ENCODE measurements at places on chromosomes 11 and 22.

- DNase-seq: no peak
Observed at GRCh38 chr11:11420899-11421285, 67.8 kb upstream of the CSNK2A3 start.

GRCh38 chr11:110230377-110230776 lies 66.0 kb downstream of the RDX start:
- no peak for DNase-seq

- DNase-seq: no peak
Observed at GRCh38 chr11:61256710-61257482, 15.9 kb downstream of the PGA5 start.

DNA sequence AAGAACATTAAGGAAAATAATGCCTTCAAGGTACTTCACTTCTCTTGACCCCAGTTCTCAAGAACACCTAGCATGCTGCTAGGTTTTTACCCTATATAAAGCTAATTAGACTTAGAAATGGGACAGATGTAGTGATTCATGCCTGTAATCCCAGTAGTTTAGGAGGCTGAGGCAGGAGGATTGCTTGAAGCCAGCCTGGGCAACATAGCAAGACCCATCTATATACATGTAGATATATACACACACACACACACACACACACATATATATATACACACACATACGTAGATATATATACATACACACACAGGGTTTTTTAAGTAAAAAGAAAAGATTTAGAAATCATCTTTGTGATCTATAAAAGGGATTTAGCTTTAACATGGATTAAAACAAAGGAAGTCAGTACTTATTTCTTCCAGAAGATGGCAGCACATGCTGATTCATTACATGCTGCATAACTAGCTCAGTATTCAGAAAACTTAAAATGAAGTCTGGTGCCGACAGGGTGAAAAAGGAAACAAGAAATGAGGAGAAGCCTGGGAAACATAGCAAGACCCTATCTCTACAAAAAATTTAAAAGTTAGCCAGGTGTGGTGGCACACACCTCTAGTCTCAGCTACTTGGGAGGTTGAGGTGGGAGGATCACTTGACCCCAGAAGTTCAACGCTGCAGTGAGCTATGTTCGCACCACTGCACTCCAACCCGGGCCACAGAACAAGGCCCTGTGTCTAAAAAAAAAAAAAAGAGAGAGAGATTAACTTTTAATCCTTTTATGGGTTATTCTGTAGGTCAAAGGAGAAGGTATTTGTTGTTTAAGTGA lies 28.5 kb upstream of the RBX1 start:
- peak; percentile 81 for DNase-seq

GRCh38 chr11:121038648-121039409 lies 14.9 kb downstream of the TBCEL start:
- DNase-seq: no peak

DNA sequence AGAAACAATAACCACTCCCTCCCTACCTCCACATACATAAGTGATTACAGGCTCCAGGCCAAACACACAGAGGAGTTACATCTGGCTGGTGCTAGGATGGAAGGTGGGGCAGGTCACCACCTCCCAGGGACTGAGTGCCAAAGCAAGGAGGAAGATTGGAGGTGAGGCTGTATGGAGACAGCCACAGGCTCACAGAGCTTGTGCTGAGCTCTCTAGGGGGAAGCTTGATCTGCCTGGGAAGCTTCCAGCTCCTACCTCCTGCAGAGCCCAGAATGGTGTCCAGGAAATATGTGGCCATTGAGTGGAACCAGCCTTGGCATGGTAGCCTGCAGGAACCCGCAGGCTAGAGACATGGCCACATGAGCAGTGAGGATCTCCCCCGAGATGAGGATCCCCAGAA lies 3.6 kb upstream of the MED15 start:
- DNase-seq: no peak

DNA sequence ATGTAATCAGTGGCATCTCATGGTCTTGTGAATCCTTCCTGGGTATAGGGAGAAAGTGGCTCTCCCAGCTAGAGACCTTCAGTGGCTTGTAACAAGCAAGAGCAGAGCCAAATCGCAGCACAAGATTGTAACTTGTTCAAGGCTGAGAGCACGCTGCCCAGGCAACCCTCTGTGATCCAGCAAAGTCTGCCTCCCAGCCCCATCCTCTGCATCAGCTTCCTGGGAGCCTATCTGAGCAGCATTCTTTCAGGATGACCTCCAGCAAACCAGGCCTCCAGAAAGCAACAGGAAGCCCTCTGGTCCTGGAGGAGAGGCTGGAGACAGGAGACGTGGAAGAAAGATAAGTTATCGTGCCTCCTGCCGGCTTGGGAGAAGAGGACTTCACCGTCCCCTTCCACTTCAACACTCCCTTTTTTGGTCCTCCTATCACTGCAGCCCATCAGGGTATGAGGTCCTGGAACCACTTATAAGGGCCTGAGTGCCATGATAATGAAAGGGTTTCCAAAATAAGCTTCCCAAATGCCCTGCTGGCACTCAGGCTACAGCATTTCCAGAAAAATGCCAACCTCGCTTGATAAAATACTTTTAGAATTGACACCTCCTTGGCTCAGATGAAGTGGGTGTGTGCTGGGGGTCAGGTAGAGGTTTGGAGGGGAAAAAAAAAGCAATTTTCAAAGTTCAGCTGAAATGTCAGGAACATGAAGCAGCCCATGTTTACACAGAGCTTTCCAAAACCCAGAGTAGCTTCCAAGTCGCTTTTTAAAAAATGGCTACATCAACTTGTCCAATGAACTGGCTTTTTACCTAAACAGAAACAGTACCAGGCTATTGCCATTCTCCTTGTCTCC lies 80.2 kb downstream of the PLEKHA7 start:
- DNase-seq: no peak

DNA sequence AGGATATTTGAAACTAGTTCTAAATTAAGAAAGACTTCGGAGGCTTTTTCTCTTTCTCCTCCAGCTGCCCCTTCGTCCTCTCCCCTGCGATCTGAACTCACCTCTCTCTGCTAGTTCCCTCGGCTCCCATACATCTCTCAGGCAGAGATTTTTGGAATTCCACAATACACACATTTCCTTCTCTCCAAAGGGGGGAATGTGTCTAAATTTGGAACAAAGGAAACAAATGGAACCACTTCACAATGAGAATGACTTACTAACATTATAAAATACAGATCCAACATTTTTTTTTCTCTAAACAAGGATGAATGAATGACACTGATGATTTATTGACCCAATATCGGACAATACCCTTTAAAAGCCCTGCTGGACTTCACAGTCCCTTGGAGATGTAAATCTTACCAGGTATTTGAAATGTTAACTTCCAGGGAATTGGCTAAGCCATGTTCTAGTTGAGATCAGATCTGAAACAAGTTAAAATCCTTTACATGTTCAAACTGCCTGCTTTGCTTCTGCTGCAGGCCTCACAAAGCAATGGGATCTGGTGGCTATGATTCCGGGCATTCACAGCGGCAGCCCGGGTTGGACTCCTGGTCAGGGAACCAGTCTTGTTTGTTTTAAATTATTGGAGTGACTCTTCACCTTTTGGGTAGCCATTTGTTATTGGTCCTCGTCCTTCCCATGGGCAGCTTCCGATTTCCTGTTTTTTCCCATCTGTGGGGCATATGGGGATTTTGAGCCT lies 20.5 kb upstream of the GSTP1 start:
- no peak for DNase-seq

DNA sequence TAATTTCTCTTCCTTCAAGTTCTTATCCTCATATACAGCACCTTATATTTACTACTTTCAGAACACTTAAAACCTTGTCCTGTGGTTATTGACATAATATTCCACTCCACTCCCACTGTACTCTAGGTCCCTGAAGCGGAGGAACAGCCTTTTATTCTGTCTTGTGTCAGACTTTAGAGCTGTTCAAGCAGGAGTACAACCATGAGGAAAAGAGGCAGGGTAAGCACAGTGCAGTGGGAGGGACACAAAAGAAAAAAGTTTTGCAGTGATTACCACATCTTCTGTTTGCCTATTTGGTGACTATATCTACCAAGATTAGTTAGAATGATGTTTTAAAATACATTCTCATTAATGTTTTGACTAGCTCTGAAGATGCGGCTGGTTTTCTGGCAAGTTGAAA lies 122.0 kb upstream of the CEP126 start:
- no peak for DNase-seq

GRCh38 chr11:121513807-121514206 lies 61.0 kb upstream of the SORL1-AS1 start:
- no peak for DNase-seq

GRCh38 chr22:46650078-46650810 lies 30.1 kb downstream of the GRAMD4 start:
- no peak for DNase-seq

GRCh38 chr11:79536155-79536917 lies 95.5 kb upstream of the TENM4 start:
- no peak for DNase-seq

DNA sequence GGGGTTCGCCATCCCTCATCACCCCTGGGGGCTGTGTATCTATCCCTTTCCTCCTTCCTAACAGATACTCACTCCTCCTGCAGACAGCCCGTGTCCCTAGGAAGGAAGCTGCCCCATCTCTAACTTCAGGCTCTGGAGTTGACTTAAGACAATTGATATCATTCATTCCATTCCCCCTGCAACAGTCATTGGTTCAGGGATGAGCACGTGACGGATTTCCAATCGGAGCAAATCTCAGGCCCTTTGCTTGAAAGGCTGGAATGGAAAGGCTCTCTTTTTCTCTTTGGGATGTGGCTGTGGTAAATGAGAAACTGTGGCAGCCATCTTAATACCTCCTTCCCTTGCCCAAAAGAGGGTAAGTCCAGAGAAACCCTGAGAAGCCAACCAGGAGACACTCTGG lies 5.0 kb upstream of the SCUBE2 start:
- DNase-seq: no peak

DNA sequence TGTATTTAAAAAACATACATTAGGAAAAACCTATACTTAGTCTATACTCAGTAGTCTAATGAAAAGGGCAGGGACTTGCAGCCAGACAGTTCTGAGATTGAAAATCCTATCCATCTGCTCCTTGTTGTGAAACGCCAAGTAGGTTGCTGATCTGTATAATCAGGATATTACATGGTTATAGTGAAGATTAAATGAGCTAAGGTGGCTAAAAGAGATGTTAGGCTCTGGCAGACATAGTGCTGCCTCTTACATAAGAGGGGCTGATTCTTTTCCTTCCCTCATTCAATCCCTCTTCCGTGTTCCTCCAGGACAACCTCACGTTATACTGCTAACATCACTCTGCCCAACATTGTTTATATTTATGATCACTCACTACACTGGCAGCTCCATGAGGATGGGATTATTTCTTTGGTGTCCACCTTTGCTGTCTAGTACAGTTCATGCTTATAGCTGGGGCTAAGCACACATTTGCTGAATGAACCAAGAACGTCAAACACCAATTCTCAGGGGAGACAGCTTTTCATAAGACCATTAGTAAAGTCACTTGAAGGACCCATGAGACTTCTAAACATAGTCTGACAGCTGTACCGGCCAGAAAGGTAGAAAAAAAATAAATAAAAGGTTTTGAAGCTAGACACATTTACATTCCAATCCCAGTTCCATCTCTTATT lies 46.3 kb downstream of the GAB2 start:
- no peak for DNase-seq

DNA sequence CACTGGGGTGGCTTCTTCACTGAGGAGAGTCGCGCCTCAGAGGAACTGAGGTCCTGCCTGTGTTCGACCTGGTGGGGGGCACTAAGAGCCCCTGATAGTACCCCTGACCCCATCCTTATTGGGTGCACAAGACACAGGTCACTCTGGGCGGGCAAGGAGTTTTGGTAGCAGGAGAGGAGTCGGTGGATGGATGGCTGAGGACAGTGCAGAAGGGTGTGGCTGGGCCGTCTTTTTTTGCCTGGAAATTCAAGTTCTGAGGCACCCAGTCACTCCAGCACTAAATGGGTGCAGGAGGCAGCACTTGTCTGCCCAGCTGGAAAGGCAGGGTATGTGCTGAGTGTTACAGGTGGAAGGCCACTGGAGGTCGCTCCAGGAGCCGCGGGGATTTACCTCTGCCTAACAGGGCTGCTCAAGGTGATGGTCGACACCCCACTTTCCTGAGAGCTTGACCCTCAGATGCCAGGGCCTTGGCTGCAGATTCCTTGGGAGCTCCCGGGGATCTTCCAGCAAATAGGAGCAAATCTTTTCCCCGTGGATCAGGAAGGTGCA lies 960 bp downstream of the TSSC4 start:
- DNase-seq: no peak

- DNase-seq: no peak
Observed at GRCh38 chr11:87259736-87260135, 222.0 kb downstream of the TMEM135 start.

DNA sequence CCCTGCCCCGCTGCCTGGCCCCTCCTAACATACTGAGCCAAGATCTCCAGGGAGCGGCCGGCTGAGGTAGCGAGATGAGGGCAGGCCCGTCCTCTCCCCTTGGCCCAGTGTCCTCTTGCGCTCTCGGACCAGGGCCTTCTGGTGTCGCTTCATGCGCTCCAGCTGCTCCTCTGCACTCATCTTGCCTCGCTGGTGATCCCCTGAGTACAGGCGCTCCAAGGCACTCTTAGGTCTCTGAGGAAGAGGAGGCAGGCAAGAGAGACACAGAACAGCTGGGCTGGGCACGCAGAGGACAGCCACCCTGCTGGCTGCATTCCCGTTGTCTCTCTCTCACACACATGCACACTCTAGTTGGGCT lies 50.6 kb downstream of the C11orf58 start:
- no peak for DNase-seq

GRCh38 chr11:69120096-69120875 lies 35.4 kb upstream of the SMIM38 start:
- no peak for DNase-seq

- peak; percentile 29 for DNase-seq
Observed at GRCh38 chr11:122864386-122865115, 18.0 kb upstream of the JHY start.

GRCh38 chr11:43574949-43575912 lies 105.3 kb upstream of the HSD17B12 start:
- no peak for DNase-seq

DNA sequence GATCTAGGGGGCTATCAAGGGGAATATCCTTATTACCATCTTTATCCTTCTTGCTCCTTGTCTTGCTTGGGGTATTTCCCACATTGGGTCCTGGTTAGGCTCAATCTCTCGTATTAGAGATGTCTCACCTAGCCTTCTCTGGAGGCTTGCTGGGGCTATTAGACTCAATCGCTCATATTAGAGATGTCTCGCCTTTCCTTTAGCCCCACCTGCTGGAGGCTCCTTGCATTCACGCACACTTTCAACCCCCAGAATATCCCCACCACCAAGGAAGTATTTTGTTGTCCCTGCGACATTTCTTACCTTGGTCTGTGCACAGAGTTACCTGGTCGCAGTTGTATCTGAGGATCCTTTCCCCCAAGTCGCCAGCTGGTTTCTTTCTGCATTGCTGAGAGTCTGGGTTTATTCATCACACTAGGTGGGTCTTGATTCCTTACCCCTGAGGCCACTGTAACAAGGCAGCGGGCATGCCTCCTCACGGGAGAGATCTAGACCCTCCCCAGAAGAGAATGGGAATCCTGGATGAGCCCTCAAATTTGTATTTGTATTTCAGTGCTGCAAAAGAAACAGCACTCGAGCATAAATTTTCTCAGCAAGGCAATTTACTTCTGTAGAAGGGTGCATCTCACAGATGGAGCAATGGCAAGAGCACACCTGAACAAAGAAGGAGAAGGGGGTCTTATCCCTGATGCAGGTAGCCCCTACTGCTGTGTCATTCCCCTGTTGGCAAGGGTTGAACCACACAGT lies 15.9 kb upstream of the HYLS1 start:
- DNase-seq: peak; percentile 18

- no peak for DNase-seq
Observed at GRCh38 chr11:12600829-12601228, 73.4 kb upstream of the TEAD1 start.

GRCh38 chr11:20248121-20248772 lies 88.0 kb upstream of the DBX1 start:
- no peak for DNase-seq

Measured in AML-193 (cell line).